CD4-positive, alpha-beta T cell treated with Interleukin-6 at 100 ng/mL for 8 hours (primary cell): ENCODE measurements at places on chromosomes 1 and 21.

DNA sequence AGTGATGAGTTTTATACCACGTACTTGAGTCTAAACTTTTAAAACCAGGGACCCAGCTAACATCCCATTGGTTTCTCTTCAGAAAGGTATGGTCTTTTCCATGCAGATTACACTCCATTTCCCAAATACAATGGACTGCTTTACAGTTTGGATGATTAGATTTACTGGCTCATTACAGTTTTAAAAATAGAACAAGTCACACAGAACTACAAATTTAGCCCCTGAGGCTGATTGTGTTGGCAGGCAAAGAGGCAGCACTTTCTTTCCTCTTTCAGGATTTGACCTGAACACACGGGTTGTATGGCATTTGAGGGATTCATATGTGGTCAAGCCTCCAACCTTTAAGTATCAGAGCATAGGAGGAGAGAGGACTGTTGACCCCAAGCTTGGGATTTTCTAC is 21.8 kb upstream of the VTCN1 start:
- DNase-seq: no peak

DNA sequence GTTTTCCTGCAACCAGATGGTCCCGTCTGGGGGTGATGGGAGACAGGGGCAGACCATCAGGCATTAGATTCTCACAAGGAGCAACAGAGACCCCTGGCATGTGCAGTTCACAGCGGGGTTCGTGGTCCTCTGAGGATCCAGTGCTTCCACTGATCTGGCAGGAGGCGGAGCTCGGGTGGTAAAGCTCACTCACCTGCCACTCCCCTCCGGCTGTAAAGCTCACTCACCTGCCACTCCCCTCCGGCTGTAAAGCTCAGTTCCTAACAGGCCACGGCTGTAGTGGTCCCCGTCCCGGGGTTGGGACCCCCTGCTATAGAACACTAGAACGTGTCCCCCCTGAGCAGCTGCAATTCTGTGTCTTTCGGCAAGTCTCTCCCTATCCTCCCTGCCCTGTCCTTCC is 4.6 kb downstream of the KRTAP10-12 start:
- no peak for DNase-seq

GRCh38 chr1:236142253-236143103 is at the start of gene GPR137B:
Gene GPR137B (plus strand): TSS chr1:236142539. CDS start chr1:236142623, 84 bp downstream.
- DNase-seq: peak; percentile 31

DNA sequence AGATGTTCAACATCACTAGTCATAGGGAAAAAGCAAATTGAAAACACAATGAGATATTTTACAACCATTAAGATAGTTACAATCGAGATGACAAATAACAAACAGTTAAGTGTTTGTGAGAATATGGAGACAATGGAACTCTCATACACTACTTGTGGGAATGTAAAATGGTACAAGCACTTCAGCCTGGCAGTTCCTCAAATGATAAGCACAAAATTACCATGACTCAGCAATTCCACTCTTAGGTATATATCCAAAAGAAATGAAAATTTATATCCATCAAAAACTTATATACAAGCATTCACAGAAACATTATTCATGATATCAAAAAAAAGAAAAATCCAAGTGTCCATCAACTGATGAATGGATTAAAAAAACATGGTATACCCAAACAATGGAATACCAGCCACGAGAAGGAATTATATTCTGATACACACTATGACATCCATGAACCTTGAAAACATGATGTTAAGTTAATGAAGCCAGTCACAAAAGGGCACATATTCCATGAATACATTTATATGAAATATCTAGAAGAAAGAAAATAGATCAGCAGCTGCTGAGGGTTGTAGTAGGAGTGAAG is 76.4 kb downstream of the EVI5 start:
- no peak for DNase-seq

DNA sequence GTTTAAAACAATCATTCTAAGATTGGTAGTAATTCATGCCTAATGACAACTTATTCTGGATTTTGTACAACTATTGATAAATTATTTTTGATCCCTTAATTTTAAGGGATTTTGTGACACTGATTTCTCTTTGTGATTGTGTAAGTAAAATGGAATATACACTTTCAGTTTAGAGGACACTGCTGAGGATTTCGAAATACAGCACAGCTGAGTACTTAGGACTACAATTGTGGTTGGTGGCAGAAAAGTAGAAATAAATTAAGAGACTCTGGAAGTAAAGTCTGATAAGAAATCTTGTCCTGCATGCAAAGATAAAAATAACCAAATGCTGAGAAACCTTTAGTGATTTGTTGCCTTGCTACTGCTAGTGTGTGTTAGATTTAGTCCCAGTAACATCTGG is 40.0 kb downstream of the TYW3 start:
- DNase-seq: no peak

DNA sequence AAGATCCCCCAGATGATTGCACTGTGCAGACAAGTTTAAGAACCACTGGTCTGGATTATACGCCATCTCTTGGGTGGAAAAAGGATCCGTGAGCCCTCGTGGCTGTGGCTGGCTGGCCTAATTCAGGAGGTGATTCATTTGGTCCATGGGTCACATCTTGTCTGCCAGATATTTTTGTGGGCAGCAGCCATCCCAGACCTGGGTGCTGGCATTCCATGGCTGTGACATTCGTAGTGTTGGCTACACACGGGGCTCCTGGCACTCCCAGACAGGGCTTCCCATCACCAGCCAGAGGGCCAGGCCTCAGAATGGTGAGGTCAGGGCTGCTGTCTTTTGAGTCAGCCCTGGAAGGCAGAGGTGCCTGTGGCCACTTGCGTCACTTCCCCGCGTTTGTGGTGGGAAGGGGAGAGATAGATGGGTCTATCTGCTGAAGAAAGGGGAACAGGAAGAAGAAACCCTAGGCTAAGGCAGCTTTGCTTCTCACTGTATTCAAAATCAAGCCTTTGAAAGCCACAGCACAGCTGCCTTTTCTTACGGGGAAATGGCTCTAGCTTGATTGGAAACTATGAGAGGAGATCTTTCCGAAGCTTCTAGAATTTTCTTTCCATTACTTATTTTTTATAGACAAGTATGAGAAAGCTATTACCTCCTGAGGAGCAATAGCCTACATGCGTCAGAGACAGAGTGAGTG is 32.4 kb downstream of the EIF2D start:
- peak; percentile 82 for DNase-seq

- no peak for DNase-seq
Measured at GRCh38 chr1:27483659-27484058, 6.3 kb downstream of the WASF2 start.

GRCh38 chr1:207361889-207362288 is 40.4 kb downstream of the CD55 start:
- no peak for DNase-seq

DNA sequence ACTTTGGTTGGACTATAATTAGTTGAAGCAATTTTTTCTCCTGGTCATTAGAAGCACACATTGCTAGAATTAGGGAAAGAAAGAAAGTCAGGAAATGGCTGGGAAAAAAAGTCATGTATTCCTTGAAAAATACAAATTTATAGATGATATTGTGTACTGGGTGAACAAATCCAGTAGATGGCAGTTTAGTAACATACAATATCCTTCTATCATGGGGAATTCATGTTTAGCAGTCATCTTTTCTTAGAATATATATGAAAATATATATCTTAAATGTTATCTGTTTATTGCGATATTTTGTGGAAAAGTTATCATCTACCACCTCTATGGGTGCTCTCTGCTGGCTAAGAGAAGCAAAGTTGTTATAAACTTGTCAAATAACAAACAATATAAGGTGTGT is 13.1 kb upstream of the ZRANB2 start:
- DNase-seq: no peak

DNA sequence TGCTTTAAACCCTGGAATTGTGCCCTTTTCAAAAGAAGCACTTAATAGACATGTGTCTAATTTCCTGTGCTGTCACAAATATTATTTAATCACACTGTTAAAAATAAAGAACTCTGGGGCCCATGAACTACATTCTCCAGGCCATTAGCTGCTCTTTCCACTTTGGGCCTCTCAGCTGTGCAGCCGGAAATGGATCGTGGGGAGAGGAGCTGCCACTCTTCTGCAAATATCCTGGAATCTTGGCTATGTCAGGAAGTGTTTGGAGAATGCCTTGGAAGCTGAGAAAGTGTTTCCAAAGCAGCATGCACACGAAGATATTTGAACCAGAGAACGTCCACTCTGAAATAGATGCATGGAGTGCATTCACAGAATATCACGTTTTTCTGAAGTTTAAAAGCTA is 27.5 kb upstream of the VPS26C start:
- no peak for DNase-seq

- DNase-seq: no peak
Measured at GRCh38 chr21:42258885-42259407, 40.0 kb downstream of the ABCG1 start.

DNA sequence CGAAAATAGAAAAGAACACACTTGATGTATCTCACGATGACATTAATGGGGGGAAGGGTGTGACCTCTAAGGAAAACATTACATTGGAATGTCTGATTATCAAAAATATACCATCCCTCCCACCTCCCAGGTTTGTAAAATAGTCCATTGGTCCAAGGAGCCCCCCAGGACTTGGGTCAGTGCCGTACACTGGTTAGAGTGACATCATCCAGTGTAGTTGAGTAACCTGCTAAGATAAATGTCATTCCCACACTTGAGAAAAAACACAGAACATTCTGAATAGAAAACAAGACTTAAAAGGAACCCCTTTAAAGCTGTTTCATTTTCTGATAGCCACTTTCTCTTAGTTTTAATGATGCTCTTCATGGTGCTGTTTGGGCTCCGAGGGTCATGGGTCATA is 15.2 kb downstream of the DDX20 start:
- no peak for DNase-seq

DNA sequence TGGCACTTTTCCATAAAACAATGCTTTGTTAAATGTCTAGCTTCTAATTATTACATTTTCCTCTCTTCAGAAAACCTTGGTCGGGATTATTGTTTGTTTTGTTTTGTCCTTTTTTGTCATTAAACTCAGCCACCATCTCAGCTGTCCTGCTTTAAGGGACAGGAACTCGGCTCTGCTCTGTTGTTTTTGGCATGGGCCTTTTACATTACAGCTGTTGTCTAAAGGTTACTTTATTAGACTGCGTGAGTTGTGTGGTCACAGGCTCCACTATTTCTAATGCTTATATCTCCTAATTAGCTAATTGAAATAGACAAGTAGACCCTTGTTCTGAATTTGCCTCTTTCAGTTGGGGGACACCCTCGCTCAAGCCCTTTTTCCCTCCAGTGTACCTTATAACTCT is 1.6 kb downstream of the PALMD start:
- no peak for DNase-seq

DNA sequence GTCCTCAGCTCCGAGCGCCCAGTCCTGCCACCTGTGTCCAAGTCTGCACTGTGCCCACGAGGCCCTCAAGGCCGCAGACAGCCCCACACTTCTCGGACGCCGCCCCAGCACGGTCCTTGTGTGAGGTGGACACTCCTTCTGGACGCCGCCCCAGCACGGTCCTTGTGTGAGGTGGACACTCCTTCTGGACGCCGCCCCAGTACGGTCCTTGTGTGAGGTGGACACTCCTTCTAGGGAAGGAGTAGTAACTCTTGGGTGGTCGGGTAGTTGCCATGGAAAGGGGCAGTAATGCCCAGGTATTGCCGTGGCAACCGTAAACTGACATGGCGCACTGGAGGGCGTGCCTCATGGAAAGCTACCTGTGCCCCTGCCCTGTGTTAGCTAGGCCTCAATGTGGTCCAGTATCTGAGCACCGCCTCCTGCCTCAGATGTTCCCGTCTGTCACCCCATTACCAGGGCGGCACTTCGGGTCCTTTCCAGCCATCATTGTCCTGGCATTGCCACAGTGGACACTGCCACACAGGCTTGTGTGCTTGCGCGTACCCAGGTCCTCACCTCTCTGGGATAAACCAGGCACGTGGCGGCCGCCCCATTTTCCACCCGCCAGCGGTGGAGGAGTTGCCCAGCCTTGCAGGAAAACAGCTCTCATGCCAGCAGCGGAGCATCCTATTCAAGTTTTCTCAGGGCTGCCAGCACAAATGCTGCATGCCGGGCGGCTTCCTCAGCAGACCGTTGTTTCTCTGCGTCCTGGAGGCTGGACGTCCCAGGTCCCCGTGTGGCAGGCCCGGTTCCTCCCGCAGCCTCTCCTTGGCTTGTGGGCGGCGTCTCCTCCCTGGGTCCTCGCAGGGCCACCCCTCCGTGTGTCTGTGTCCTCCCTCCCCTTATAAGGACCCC is 40.8 kb upstream of the POFUT2 start:
- DNase-seq: no peak

GRCh38 chr21:33124889-33125288 is 54.9 kb downstream of the OLIG1 start:
- DNase-seq: no peak

DNA sequence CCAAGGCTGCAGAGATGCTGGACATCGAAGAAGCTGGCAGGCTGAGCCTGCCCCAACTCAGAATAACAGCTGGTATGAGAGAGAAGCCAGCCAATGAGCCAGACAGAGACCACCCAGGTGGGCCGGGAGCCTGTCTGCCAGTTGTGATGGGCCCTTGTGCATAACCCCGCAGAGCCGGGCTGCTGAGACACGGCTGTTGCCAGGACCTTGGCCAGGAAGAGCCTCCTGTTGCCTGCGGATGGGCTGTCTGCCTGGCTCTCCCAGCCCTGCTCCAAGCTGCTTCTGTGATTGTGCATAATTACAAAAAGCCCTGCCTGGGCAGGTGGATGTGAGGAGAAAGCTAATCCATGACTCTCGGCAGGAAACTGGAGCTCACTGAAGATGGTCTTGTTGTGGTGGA is 126.5 kb downstream of the CAPN8 start:
- no peak for DNase-seq

DNA sequence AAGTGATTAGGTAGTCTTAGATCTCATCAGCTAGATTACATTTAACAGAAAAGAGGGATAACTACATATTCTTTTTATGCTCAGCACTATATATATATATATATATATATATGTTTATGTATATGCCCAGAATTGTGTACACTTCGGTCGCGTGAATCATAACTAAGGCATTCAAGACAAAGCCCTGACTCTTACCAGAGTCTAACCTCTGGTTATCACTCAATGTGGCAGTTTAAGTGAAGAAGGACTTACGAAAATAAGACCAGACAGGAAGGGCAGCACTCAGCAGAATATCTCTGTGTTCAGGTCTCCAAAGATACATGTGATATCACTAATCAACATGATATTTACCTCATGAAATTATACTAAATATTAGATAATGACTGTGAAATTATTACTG is 1326.7 kb downstream of the MRPL39 start:
- DNase-seq: no peak

DNA sequence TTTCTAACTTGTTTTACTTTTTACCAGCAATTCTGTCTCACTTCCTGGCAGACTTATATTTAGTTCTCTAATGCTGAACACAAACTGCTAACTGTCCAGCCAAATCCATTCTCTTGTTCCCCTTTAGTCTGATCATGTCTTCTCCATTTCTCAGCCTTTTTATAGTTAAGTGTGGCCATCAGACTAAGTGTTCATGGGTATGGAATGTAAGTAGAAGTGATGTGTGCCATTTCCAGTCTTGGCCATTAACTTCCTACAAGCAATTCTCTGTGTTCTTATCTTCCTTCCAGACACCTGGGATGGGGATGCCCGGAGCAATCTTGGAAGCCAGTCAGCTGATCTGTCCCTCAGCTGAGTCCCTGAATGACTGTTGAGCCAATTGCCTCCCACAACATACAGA is 165.8 kb downstream of the ST6GALNAC3 start:
- DNase-seq: no peak
